ENCODE measurements at places on chromosomes 7 and 10.

DNA sequence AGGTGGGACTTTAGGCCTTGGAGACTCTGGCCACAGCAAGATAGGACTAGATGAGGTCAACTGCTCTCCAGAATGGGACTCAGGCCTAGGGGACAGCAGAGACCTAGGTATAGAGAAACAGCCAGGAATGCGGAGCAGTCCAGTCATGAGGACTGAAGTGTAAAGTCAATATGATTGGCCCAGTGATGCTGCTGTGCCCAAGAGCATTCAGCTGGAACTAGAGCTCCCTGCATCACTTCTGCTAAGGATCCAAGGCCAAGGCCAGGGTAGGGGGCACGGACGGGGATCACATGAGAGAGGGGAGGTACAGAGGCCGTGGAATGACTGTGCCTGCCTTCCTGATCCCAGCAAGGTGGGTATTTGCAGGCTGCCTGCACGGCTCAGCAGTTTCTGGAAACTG is 237.9 kb downstream of the FRMD4A start:
- DNase-seq, result no peak

DNA sequence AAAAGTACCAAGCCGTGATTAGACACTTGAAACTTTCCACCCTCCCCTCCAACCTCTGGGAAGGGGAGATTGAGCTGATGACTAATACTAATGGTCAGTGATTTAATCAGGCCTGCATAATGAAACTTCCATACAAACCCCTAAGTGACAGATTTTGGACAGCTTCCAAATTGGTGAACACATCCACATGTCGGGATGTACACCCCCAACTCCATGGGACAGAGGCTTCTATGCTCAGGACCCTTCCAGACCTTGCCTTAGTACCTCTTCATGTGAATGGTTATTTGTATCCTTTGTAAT is 4.8 kb downstream of the NUB1 start:
- no peak for DNase-seq

GRCh38 chr10:93542358-93542791 is 24.1 kb upstream of the FFAR4 start:
- no peak for DNase-seq

DNA sequence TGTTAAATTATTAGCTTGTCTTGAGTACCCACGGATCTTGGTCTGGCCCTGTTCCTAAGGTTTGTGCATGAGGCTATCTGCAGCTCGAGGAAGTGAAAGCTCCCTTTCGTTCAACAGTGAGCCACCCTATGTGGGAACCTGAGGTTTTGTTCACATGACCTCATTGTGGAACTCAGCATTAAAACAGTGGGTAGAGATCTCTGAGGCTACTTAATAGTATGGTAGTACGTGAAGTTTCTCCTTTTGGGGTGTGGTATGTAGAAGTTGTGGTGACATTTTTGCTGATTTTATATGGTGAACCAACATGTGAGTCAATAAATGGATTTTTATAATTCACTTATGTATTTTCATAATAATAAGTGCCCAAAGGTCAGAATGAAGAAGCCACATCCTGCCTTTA is 252.7 kb upstream of the FERD3L start:
- DNase-seq, result no peak

DNA sequence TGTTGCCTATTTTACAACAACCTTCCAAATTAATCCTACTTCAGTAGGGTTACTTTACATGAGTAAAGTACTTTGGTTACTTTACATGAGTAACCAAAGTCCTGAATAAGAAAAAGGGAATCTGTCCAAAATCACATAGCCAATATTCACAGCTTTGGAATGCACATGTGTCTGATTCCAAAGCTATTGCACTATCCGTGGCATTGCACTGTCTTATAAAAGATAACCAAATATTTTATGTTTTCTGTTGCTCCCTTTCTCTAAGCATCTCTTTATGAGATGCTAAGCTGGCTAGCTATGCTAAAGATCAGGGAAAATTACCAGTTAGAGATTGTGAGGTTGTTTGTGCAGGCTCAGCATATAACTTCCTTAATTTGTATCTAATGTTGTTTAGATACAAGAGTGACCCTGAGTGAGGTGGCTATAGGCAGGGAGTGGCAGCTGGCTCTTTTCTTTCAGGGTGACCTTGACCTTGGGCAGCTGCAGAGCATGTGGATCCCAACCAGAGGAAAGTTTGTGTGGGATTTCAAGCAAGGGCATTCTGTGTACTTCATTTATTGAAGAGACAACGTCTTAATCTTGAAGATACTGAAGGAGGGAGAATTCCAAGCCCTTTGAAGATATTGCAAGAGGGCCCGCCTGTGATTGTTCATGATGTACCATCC is 366.1 kb upstream of the ANKRD30A start:
- no peak for DNase-seq

DNA sequence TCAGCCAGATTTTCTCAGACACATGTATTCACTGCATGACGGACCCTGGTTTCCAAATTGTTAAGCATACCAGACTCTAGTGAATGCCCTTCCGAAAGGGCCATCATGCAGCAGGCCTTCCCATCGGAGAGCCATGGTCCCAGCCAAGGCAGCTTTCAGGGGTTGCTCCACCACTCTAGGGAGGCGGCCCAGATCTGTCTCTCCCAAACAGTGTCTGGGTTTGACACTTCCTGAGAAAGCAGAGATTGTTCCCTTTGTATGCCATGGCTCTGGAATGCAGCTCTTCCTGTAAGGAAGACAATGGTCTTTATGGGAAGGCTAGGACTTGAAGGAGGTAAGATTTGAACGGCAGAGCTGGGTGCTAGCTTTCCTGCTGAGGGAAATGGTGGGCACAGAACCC is 178.8 kb upstream of the BMPER start:
- no peak for DNase-seq

GRCh38 chr7:26284995-26285632 is 6.5 kb upstream of the SNX10 start:
- DNase-seq, result no peak

- DNase-seq, result no peak
These were observed 131.9 kb downstream of the TNS3 start for GRCh38 chr7:47449810-47450590.

- no peak for DNase-seq
These were observed 652 bp upstream of the VPS26A start for GRCh38 chr10:69123306-69123746.

- DNase-seq, result no peak
These were observed 58.7 kb downstream of the CYP51A1 start for GRCh38 chr7:92075455-92076158.

DNA sequence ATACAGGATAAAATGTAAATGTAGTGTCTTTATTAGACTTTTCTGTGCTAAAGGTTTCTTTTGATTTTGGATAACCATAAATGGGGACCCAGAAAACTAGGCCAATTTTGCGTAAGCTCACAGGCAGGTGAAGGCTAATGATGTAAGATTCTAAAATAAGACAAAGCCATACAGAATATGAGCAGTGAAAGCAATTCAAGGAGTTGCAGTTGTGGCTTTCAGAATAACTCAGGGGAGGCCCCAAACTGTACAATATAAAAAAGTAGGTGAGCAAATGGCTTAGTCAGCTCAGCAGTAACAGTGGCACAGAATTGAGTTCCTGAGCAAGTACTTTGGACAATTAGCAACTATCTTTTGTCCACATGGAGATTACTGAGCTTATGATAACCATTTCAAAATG is 81.7 kb upstream of the NRP1 start:
- no peak for DNase-seq

- no peak for DNase-seq
These were observed 103.1 kb downstream of the MGMT start for GRCh38 chr10:129570185-129570584.

- no peak for DNase-seq
These were observed 172.8 kb downstream of the GATA3 start for GRCh38 chr10:8227246-8227645.

- no peak for DNase-seq
These were observed 65.9 kb upstream of the HECTD2 start for GRCh38 chr10:91344117-91344856.

GRCh38 chr10:110138197-110138812 is 69.1 kb upstream of the MXI1 start:
- DNase-seq, result no peak

- no peak for DNase-seq
These were observed 29.6 kb downstream of the FGFBP3 start for GRCh38 chr10:91879515-91880170.

- no peak for DNase-seq
These were observed 456.2 kb upstream of the NRP1 start for GRCh38 chr10:33790521-33791271.

DNA sequence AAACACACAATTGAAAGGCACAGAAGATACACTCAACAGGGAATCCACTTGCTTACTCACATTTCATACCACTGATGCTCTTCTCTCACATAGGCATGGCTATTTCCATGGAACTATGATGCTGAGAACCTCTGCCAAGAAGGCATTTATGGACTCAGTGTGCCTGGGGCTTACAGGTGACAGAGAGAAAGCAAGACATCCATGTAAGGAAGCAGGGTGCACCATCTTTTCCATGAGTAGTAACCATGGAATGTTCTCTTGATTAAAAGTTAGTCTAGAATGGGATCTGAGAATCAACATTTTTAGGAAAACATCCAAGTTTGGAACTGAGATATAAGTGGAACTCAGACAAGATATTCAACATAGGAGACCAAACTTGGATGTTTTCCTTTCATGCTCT is 52.5 kb upstream of the MACC1 start:
- DNase-seq, result no peak

DNA sequence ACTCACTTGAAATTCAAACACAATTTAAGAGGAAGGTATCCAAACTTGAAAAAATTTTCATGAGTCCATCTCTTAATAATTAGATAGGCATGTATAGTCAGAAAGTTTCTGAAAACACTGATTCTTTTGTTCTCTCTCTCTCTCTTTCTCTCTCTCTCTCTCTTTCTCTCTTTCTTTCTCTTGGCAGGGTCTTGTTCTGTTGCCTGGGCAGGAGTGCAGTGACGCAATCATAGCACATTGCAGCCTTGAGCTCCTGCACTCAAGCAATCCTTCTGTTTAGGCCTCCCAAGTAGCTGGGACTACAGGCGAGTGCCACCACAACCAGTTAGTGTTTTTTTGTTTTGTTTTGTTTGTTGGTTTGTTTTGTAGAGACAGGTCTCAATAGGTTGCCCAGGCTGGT is 59.3 kb downstream of the PRTFDC1 start:
- no peak for DNase-seq

GRCh38 chr7:151837285-151838042 is 39.5 kb downstream of the PRKAG2 start:
- no peak for DNase-seq

GRCh38 chr7:73715648-73716317 is 3.7 kb downstream of the STX1A start:
- no peak for DNase-seq

DNA sequence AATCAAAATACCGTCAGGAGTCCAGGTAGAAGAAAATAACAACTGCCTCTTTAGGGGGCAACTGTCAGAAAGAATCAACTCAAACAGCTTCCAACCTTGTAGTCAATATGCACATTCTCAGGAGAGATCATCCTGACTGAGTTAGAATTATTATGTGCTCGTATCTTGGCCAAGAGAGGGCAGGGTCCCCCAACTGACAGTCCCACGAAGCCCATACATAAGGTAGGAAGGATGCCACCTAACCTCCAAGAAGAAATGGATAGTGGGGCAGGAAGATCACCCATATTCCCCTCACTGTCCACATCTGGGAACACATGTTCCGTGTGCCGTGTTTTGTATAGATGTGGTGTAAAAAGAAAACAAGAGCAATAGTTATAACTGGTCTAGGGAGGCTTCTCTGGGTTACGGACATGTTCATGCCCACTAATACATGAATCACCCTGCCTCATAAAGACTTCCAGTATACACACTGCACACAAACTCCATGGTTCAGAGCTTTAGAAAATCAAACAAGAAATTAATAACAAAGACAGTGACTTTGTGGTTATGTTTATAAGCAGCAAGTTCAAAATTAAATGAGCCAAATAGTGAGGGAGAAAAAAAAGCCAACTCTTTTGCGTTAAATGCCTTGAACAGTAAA is 295.6 kb downstream of the FGFR2 start:
- DNase-seq, result no peak

DNA sequence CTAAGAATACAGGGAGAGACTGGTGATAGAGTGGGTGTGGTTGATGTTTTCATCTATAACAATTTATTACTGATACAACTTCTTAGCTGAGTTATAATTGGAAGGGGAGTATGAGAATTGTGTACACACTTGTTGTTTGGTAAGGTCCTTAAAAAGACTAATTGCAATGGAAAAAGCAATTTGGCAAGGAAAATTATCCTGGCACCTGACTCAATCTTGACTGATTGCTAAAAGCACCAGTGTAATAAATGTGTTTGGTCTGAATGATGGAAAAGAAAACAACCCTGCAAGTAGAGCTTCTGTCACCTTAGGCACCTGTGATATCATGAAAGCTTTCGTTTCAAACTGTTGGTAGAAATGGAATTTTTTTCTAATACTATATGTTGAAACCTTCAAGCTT is 6.7 kb upstream of the GSDME start:
- no peak for DNase-seq

DNA sequence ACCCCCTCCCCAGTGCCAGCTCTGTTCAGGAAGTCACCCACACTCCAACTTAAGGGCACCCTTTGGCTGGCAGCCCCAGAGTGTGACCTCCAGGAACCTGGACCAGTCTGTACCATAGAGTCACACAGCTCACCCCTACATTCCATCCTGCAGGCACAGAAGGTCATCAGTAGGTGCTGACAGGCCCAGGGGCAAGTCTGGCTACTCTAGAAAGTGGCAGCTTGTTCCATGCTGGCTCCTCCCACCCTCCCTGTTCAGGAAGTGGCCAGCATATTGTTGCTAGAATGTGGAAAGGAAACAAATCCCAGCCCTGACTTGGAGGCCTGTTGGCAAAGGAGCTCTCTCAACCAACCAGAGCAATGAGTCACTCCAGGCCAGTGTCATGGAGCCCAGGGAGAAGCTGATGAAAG is 3.2 kb upstream of the NCOA4 start:
- DNase-seq, result no peak

GRCh38 chr10:75294031-75294437 is 58.3 kb upstream of the COMTD1 start:
- no peak for DNase-seq

DNA sequence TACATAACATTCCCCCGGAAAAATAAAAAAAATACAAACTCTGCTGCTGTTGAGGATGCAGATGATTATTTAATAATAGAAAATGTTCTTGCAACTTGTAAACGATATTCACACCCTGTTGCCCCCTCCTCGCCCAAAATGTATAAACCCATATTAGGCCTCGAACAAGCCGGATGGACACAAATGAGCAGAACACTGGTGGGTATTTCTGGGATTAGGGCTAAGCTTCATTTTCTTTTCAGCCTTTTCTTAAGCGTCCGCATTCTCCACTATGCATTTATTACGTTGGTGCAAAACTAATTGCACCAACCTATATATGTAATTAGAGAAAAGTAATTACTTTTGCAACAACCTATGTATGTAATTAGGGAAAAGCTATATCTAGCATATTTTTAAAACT is 349 bp upstream of the GNG11 start:
- no peak for DNase-seq

- no peak for DNase-seq
These were observed 26.9 kb upstream of the TPST1 start for GRCh38 chr7:66178258-66178657.

- DNase-seq, result no peak
These were observed 23.2 kb upstream of the CFAP46 start for GRCh38 chr10:132965411-132966057.
